AG08396 (cell line): ENCODE measurements at places on chromosomes 5 and 9.
A peak's percentile ranks its signal among the peaks of the same experiment; 100 is the strongest.

- DNase-seq: no peak
These were observed 225.9 kb downstream of the SGCD start for GRCh38 chr5:156552855-156553358.

DNA sequence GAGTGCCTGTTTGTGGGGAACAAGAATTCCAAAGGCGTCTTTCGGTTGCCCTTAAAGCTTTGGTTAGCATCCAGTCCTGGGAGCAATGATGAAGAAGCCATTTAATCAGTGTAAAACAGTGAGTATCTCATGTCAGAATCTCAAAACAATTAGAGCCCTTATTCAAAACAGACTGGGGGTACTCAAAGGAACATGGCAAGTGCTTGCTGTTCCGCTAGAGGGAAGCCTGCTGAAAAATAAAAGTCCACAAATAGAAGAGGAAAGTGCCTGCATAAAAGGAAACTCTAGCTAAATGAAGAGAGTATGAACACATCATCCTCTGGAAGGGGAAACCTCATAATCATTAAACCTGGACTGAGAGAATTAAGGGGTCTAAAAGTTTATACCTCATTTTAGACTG, 26.4 kb downstream of the FBXL7 start:
- no peak for DNase-seq

DNA sequence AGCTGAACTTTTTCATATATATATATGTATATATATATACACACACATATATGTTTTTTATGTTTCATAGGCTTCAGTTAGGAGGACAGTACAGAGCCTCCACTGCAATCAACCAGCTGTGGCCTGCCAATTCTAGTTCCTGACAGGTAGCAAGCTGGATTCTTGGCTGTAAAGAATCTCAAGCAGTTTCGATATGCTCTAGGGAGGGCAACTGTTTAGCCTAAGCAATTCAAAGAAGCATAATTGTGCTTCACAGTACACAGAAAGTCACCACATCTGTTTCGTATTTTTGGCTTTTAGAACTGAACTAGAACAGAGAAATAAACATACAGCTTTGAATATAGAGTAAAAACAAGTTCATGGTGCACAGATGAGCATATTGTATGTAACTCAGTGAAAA, 152.4 kb upstream of the ARRDC3 start:
- no peak for DNase-seq

DNA sequence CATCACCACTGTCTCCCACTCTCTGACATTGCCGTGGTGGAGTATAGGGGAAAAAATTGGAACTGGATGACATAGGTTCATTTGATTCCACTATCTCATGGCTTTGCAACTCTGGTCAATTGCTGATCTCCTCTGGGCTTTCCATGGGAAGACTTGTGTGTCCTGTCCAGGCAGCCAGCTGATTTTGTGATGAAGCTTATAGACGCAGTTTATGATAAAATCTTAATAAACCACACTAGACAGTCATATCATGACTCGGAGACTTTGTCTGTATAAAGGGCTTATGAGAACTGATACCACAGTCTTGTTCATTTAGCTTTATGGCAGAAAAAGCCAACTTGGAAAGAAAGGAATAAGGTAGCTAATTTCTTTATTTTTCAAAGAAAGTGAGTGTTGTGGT, 296.5 kb downstream of the MAST4 start:
- DNase-seq: no peak

GRCh38 chr5:124634228-124634739, 112.2 kb downstream of the ZNF608 start:
- peak; percentile 20 for DNase-seq

- DNase-seq: no peak
These were observed 1.5 kb upstream of the TEX10 start for GRCh38 chr9:100354121-100354800.

GRCh38 chr9:23538067-23538402, 288.0 kb downstream of the ELAVL2 start:
- DNase-seq: no peak

DNA sequence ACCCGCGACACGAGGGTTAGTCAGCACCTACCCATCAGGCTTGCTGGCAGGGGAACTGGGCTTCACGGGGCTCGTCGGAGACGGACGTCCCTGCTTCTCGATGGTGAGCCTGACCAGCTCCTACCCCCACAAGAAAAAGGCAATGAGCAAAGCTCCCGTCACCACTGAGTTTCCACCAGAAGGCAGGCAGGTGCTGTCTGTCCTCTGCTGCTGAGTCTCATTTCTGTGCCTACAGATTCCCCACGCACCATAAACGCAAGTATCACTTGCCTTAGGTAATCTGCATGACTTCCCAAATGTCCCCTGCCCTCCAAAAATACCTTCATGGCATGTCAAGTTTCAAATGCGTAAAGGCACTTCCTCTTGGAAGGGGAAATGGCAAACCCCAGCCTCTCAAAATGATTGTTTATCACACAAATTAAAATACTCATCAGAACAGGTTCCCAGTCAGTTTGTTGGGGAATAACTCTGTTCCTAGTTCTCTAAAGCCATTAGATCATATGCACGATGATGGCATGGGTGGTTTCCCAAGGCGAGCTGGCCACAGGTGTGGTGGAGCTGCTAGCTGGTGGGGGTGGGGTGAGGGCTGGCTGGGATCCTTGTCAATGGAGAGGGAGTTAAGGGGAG, 85.0 kb downstream of the PRRT1B start:
- DNase-seq: no peak

- no peak for DNase-seq
These were observed 64.3 kb downstream of the RXRA start for GRCh38 chr9:134390537-134390936.

- no peak for DNase-seq
These were observed 10.4 kb upstream of the SPINK4 start for GRCh38 chr9:33229359-33230114.

DNA sequence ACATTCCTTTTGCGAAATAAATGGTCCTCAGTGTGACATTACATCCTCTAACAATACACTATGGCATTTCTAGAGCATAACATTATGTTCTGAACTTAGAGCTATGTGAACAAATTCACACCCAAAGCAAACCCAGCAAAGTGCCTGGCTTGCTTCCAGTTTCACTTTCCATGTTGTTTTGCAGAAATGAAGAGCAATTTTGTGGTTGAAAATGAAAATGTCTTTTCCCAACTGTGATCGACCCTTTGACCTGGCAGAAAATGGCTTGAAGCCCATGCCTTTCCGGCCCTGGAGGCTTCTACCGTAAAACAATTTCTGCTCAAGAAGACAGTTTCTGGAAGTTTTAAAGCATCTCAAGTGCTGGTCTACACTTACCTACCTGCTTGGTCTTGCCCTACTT, 344.7 kb upstream of the RGMB start:
- no peak for DNase-seq

DNA sequence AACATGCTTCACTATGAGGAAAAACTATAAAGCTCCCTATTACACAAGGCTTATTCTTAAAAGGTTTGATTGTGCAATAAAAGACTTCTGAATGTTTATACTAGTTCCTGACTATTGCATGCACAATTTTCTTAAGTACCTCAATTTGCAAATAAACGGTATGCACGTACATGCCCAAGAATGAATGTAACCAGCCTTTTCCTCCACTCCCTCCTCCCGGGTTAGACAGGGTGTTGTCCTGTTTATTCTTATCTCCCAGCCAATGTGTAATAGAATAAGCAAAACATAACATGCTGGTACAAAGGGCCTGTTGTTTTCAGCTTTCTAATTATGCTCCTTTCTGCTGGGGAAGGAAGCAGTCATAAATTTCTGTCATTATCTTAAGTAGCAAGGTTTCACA, 79.1 kb downstream of the AOPEP start:
- DNase-seq: peak; percentile 75

GRCh38 chr5:74056789-74057164, 430.8 kb downstream of the ARHGEF28 start:
- no peak for DNase-seq

DNA sequence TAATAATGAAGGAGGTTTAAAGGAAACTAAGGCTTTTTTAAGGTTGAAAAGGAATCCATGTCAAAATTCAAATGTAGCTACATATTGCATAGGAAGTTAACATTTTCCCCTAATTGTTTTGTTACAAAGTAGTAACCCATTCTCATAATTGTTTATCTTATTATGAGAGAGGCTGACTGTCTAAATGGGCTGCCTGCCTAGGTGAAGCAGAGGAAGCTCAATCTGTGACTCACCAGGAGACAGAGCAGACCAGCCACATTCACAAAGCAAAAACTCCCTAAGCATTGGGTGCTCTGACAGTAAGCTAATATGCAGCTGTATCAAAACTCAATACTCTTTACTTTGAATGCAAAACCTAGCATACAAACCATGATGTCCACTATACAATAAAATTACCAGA, 208.5 kb downstream of the ROR2 start:
- peak; percentile 71 for DNase-seq

DNA sequence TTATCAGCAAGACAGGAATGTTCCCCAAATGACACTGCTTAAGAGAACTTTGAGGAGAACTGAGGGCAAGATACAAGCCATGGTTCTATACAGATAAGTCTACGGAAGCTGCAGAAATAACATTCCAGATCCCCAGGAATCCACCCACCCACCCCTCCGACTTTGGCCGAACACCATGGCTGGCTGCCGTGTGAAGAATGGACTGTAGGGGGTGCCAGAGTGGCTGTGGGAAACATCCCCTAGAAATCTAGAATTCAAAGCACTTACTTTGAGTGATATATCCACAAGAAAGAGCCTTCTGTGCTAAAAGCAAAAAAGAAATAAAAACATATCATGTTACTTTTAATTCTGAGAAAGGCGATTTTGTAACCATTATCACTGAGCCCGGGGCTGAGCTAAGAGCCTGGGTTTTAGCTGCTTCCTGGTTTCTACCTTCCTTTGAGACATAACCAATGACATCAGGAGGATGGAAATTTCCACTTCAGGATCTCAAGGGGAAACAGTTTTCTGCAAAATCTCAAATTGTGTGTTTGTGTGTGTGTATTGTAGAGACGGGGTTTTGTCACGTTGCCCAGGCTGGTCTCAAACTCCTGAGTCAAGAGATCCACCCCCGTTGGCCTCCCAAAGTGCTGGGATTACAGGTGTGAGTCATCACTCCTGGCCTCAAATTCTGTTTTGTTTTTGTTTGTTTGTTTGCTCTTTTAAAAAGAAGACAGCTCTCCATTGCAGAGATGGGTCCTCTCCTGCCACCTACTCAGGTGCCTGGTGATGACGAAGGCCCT, 36.4 kb downstream of the GGTA1 start:
- peak; percentile 34 for DNase-seq

GRCh38 chr5:140246378-140247122, 56.4 kb downstream of the PFDN1 start:
- DNase-seq: peak; percentile 70

- no peak for DNase-seq
These were observed 122.3 kb downstream of the MAST4 start for GRCh38 chr5:66718374-66719002.

GRCh38 chr9:116493183-116493860, 193.8 kb upstream of the TRIM32 start:
- DNase-seq: no peak

DNA sequence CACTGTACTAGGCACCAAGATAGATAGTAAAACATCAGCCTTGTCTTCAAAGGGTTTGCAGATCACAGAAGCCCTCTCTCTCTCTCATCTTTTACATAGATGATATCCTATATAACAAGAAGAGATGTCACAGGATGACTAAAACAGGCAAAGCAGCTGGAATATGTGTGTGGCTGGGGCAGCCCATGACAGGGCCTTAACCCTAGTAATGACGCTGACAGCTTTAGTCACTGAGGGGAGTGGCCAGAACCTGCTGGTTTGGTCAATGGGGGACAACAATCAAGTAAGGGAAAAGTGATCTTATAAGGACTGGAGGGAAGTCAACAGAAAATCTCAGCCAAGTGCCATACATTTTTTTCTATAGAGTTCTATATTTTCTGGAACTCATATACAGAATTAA, 41.9 kb upstream of the RIC1 start:
- DNase-seq: peak; percentile 58
